CD4-positive, alpha-beta T cell treated with Interleukin-4 for 1 hour (primary cell): ENCODE measurements at places on chromosomes 12 and 14.
A peak's percentile ranks its signal among the peaks of the same experiment; 100 is the strongest.

- no peak for DNase-seq
Measured at GRCh38 chr14:95173518-95173917, 16.2 kb upstream of the DICER1 start.

- no peak for DNase-seq
Measured at GRCh38 chr14:64410084-64410774, 22.1 kb downstream of the MTHFD1 start.

GRCh38 chr12:120361506-120362208 lies 7.3 kb downstream of the MSI1 start:
- DNase-seq: no peak

GRCh38 chr12:132523576-132524331 lies 33.8 kb downstream of the FBRSL1 start:
- DNase-seq: peak; percentile 73

DNA sequence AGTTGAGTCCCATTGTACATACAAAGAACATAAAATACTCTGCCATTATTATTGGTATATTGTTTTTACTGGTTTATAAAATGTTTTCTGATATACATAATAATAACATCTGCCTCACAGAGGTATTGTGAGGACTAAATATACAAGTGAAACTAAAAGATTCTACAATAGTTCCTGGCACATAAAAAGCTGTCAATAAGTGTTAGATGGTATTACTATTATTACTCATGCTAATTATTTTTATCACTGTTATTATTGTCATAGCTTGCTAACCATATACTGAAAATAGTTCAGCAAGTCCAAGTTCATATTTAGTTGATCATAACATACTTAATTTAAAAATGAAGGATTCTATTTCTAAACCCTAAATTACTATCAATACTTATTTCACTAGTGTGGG lies 34.4 kb downstream of the BTG1 start:
- DNase-seq: no peak

- DNase-seq: no peak
Measured at GRCh38 chr12:51362747-51363342, 16.4 kb upstream of the CELA1 start.

GRCh38 chr12:94260717-94261116 lies 112.3 kb downstream of the PLXNC1 start:
- no peak for DNase-seq

GRCh38 chr12:57241402-57242310 lies 9.3 kb downstream of the STAC3 start:
- DNase-seq: no peak

GRCh38 chr12:7092229-7092985 lies at the start of gene C1R:
TSS of gene C1R (minus strand) at chr12:7092445. CDS start at chr12:7092388, 57 bp downstream.
- DNase-seq: peak; percentile 74

GRCh38 chr12:42725809-42726208 lies 136.3 kb upstream of the PRICKLE1 start:
- no peak for DNase-seq

- DNase-seq: peak; percentile 60
Measured at GRCh38 chr12:57452937-57453509, 2.1 kb upstream of the INHBE start.

GRCh38 chr12:53105256-53105655 lies 2.0 kb downstream of the SOAT2 start:
- DNase-seq: no peak

DNA sequence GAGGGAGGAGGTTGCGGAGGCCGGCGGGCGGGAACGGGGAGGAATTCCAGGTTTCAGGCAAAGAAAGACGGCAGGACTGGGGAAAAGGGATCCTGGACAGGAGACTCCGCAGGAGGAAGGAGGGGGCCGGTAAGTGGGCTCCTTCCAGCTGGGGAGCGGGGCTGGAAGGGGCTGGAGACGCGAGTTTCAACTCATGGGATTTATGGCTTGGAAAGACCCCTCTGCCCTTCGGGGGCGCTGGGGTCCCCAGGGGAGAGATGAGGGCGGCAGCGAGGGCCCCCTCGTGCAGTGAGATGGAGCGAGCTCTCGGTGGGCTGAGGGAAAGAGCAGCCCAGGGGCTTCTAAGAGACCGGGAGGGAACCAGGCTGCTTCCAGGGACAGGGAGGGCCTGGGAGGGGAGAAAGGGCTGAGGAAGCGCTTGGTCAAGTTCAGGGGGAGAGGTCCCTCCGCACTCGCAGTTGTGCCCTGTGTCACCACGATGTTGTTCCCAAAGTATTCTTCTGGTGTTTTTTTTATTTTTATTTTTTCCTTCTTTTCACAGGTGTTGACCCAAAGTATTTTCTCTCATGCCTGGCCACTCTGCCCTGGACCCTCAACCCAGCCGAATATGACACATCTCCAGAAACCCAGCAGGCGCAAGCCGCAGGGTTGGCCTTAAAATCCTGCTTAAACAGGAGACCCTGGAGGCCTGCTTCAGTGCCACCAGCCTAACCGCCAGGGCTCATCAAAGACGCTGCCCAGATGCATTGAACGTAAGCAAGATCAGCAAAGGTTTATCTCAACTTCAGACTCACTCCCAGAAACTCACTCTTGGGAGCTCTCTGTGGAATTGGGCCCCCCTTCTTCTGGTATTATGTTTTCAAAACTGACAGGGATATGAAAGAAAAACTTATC lies 16.1 kb downstream of the TNFAIP2 start:
- no peak for DNase-seq

DNA sequence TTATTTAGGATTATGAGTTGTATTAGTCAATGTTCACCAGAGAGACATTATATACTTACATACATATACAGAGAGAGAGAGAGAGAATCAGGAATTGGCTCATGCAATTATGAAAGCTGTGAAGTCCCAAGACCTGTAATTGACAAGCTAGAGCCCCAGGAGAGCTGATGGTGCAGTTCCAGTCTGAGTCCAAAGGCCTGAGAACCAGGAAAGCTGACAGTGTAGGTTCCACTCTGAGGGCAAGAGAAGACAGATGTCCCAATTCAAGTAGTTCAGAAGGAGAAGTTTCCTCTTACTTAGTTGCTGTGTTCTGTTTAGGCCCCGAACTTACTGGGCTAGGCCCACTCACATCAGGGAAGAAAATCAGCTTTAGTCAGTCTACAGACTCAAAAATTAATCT lies 76.4 kb upstream of the FICD start:
- DNase-seq: no peak

GRCh38 chr14:102316338-102316742 lies 3.2 kb upstream of the ZNF839 start:
- peak; percentile 20 for DNase-seq

DNA sequence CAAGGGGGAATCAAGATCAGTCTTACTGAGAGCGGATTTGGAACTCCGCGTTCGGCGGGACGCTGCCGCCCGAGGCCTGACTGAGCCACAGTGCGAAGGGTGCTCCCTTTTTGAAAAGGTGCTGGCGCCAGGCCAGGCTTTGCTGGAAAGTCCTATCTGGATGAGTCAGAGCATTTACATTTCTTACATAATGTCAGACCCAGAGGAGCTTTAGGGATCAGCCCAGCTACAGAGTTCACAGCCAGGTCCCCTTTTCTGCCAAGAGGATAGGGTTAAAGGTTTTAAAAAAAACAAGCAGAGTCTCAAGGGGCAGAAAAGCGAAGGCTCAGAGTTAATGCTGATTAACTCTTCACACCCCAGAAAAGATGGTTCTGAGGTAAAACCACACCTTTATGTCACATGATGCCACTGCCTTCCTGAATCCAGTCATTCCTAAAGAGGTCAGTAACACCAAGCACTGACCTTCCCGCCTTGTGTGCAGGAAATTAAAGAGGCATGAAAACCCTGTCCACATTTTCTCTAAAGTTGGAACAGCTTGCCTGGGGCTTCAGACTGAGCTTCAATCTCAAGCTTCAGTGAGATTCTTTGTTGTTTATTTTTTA lies 11.7 kb upstream of the FBXL14 start:
- peak; percentile 77 for DNase-seq

GRCh38 chr12:102510031-102510430 lies 29.7 kb upstream of the IGF1 start:
- no peak for DNase-seq
